OCI-M1 (cell line): ENCODE measurements at places on chromosomes 5 and 9.

GRCh38 chr9:123957731-123958130 is 27.8 kb upstream of the DENND1A start:
- no peak for DNase-seq

GRCh38 chr5:160363660-160364395 is 6.6 kb downstream of the C1QTNF2 start:
- no peak for DNase-seq

DNA sequence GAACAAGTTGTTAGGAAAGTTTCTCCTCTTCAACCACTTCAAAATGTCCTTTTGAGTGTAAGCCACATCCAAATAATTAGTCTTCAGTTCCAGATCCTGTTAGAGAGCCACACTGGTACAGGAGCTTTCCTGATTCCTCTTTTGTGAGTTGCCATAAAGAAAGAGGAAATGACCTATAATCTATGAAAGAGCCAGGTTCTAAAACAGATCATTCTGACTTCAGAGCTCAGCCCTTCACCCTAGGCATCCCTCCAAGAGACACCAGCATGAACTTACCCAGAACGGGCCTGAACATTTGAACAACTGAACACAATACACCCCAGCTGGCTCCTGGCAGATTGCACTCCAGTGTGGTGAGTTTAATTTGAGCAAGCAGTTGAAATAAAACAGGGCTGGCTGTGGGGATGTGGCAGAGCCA is 25.7 kb downstream of the SLC1A1 start:
- peak; percentile 88 for DNase-seq

GRCh38 chr9:34998266-34998665 is 8.7 kb downstream of the DNAJB5 start:
- DNase-seq: no peak

- no peak for DNase-seq
These were observed 64.4 kb downstream of the ANXA1 start for GRCh38 chr9:73216100-73216499.

DNA sequence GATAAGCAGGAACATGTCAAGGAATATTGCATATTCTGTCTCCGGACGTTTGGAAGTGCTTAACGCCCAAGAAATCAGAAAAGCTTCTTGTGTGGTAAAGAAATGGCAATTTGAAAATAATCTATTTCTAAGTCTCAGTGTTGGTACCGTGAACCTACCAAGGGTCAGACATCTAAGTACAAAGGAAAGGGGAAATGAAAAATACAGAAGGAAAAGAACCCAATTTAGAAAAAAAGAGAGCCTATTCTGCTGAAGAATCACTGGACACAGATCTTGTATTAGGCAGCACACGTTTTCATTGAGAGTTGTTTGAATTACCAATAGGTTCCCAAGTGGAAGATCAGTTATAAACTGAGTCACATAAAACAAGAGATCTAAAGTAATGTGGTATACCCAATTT is 46.9 kb upstream of the CEP78 start:
- no peak for DNase-seq

DNA sequence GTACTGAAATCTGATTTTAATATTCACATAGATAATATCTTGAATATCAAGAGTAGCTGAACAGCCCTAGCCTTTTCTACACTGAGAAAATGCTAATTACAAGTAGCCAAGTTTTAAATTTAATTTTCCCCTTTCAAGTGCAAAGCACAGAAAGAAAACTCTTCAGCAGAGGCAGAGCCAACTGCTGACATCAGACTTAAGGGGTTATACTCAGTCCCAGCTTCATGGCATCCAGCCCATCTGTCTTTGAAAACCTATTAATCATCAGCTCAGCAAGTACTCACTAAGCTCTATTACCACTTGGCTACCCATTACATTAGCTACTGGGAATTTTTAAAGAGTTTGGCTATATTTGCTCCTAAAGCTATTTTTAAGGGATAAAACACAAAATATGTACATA is 220.5 kb downstream of the SLC12A2 start:
- no peak for DNase-seq

GRCh38 chr5:16870878-16871277 is 65.2 kb downstream of the MYO10 start:
- no peak for DNase-seq

- peak; percentile 75 for DNase-seq
These were observed 786 bp upstream of the NTNG2 start for GRCh38 chr9:132160802-132161742.

- no peak for DNase-seq
These were observed 458.8 kb downstream of the SPATA31D1 start for GRCh38 chr9:82447343-82447742.

DNA sequence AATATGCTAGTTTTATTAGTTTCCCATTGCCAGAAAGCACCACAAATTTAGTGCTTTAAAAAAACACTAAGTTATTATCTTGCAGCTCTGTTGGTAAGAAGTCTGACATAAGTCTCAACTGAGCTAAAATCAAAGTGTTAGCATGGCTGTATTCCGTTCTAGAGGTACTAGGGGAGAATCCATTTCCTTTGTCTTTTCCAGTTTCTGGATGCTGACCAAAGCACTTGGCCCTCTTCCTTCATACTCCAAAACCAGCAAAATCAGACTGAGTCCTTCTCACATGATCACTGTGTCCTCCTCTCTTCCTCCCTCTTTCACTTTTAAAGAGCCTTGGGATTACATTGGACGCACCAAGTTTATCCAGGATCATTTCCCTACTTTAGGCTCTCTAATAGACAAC is 9.5 kb downstream of the CDH18 start:
- no peak for DNase-seq

DNA sequence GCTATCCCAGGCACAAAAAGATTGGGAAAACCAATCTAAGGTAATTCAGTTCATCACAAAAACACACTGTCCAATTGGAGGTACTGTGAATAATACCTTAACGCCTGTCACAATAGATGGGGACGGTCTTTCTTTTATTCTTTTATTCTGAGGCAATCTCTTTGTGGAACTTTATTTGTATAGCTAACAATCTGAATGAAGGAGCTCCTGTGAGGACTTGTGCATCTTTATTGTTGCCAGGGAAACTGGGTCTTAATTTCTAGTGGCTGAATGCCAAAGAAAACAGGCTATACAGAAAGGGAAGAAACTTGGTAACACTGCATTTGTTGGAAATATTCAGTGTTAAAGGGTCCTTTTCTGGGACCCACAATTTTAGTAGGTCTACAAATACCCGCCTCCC is 546.9 kb upstream of the C9orf72 start:
- no peak for DNase-seq

- DNase-seq: no peak
These were observed 6.5 kb downstream of the RPS6 start for GRCh38 chr9:19373527-19373926.

DNA sequence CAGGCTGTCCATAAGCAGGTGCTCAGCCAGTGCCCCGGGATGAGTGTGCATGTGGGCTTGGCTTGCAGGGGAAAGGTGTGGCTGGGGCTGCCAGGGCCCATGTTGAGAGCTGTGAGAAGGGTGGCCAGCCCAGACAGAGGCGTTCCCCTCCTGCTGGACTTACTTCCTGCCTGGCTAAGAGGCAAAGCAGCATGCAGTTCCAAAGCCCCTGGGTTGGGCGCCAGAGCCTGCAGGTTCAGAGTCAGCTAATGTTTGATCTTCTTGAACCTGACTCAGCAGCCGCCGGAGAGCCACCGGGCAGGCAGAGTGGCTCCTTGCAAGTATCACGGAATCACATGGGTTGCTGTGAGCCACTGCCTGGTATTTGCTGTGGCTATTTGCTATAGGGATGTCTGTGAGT is 168.4 kb upstream of the MAP1B start:
- no peak for DNase-seq

DNA sequence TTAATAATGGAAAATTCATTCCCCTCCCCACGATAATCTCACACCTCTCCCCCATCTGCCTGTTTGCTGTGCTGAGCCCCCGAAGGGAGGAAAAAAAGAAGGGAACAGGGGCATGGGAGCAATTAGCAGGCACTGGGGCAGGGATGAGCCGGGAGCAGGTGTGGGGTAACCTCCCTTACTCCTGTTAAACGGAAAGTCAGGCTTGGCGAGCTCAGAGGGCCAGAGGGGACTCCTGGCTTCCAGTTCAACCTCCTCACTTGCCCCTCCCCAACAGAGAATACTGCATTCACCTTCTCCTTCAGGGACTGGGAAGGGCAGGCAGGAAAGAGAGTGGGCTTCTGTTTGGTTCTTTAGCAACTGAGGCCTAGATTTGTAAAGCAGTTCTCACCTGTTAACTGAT is 1.6 kb downstream of the AFAP1L1 start:
- no peak for DNase-seq

- no peak for DNase-seq
These were observed 9.5 kb downstream of the SPACA9 start for GRCh38 chr9:132888151-132888550.

DNA sequence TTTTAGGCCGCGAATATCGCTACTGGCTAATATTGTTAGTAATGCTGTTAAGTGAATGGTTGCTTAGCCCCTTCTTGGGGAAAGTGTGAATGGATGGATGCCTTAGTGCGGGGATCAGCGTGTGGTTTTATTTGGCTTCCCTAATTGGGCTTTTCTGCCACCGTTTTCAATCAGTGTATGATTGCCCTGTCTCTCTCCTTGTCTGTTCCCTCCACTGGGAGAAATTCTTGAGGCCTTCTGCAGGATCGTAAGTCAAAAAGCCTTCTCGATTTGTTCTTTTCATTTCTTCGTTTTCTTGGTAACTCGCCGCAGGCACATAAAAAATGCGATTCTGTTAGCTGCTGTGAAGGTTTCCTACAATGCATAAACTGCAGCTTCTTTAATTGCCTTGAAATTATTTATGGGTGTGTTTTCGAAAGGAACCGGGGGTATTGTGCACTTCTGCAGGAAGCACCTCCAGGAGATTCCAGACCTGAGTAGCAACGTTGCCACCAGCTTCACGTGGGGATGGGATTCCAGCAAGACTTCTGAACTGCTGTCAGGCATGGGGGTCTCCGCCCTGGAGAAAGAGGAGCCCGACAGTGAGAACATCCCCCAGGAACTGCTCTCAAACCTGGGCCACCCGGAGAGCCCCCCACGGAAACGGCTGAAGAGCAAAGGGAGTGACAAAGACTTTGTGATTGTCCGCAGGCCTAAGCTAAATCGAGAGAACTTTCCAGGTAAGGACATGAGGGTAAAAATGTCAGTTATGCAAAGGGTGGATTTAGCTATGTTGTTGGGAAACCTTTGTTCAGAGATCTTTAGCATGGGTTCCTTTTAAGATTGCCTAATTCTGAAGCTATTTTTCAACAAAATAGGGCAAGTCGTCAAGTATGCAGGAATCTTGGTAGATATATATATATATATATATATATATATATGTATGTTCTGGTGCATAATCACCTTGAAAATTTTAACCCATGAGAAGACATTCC is 700 bp downstream of the SKP2 start:
- peak; percentile 63 for DNase-seq

DNA sequence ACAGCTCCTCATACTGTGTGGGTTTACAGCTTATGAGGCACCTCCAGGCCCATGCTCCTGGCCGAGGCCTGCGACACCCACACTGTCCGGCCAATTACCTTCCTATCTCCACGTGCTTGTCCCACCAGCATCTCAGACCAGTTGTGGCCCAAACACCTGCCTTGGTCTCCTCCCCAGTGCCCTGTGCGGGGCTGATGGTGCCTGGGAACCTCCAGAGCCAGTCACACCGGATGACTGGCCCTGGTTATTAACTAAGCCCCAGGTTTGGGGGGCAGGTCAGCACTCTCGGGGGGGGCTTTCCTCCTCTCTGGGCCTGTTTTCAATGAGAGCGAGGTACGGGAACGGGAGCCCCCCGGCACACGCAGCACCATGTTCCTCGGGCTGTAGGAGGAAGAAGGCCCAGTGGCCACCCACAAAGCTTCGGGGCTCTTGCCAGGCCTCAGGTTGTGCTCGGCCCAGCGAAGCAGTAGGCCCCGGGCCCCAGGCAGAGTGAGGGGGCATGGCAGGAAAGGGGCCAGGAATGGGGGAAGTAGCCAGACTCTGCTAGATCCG is 76.0 kb upstream of the PHYKPL start:
- no peak for DNase-seq
